Activated T-cell treated with anti-CD3 and anti-CD28 coated beads, Interleukin-2, amount 50 U/mL, for 72 hours (primary cell): ENCODE measurements at places on chromosomes 4 and X. TPM values are rescaled to one million over a fixed set of nuclear protein-coding genes. Genes with fewer than 3 reads are reported as not detected.

DNA sequence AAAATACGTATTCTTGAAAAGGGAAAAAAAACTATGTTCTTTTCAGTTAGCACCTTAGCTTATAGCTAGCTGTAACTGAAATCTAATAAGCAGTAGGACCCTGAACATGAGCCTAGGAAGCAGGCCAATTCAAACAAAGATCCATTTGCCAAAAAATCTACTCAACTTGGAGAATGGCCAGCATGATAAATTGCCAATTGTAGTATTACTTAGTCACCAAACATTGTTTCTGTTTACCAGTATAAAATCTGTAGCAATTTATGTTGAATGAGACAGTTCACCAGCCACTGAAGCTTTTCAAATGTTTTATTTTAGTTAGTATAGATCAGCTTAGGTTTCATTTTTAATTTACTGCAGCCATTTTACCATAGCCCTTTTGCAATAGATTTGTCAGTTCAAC, 323.6 kb upstream of the DIPK2B start:
- no peak for DNase-seq

GRCh38 chr4:184255871-184256642, 38.4 kb upstream of the ENPP6 start:
- no peak for DNase-seq

- DNase-seq: no peak
Observed at GRCh38 chrX:124594017-124594651, 247.8 kb downstream of the SH2D1A start.

- DNase-seq: no peak
Observed at GRCh38 chrX:97234471-97235081, 350.9 kb downstream of the RPA4 start.

DNA sequence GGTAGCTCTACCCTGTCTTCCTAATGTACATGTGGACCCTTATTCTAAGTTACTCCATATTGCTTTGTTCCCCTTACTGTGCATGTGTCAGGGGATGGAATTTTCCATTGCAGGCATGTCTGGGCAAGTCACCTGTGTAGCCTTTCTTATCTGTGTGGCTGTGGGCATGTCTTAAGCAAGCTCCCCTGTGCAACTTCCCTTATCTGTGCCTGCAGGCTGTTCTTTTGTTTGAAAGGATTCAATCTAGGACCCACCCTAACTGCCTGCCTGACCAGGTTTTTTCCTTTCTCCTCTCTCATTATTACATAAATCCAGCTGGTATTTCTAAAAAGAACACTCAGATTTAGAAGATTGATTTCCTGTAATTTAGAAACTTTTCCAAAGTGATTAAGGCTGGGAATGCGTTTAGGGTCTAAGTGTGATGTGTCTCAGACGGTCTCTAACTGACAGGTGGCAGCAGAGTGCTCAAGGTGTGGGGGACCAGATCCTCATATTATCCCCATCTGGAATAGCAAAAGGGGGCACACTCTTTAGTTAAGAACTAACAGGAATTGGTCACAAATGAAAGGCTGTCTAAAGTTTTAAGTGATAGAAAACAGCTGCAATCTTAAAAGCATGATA, 198.9 kb upstream of the PPP1R2C start:
- no peak for DNase-seq

- DNase-seq: no peak
Observed at GRCh38 chr4:136793848-136794247, 738.4 kb downstream of the PCDH18 start.

DNA sequence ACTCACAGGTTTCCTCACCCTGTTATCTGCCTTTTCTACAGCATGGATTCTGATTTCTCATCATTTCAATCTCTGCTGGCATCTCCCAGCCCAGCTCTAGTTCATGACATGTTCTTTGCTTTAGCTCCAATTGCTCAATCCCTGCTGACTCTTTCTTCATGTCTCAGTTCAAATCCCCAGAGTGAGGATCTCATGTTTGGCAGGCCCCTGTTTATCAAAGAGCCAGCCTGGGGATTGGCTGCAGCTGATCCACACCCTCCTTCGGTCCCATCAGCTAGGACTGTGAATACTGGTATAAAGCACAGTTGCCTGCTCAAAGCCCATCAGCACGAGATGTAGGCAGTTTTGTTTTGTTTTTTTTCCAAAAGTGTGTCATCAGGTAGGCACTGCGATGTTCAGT, 14.4 kb upstream of the CC2D2A start:
- DNase-seq: no peak

DNA sequence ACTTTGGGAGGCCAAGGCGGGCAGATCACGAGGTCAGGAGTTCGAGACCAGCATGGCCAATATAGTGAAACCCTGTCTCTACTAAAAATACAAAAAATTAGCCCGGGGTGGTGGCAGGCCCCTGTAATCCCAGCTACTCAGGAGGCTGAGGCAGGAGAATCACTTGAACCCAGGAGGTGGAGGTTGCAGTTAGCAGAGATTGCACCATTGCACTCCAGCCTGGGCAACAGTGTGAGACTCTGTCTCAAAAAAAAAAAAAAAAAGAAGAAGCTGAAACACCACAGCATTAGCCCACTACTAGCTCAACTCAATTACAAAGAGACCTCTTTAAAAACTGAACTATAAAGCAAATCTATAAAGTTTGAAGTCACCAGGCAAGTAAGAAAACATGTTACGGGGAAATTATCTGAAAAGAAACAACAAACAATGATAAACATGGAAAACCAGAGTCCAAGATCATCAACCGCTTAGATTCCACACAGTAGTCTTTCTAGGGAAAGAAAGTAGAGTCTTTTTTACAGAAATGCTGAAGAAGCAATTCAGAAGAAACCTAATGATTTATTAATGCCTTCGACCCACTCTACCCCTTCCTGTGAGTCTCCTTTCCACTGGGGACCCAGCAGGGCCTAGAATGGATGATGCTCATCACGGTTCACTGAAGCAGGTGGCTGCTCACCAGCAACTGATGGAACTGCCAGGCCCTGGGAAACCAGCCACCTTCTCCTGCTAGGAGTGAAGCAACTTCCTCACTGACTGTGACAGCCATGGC, 6.6 kb downstream of the SAT1 start:
- no peak for DNase-seq

DNA sequence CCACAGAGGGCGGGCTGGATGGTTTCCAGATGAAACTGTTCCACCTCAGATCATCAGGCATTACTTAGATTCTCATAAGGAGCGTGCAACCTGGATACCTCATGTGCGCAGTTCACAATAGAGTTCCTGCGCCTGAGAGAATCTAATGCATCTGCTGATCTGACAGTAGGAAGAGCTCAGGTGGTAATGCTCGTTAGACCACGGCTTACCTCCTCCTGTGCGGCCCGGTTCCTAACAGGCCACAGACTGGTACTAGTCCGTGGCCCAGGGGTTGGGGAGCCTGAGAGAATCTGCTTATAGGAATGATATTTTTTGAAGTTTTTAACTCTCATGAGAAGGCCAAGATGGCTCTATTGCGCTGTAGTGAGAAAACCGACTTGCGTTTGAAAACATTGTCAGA, 5.4 kb downstream of the NCAPG start:
- no peak for DNase-seq

DNA sequence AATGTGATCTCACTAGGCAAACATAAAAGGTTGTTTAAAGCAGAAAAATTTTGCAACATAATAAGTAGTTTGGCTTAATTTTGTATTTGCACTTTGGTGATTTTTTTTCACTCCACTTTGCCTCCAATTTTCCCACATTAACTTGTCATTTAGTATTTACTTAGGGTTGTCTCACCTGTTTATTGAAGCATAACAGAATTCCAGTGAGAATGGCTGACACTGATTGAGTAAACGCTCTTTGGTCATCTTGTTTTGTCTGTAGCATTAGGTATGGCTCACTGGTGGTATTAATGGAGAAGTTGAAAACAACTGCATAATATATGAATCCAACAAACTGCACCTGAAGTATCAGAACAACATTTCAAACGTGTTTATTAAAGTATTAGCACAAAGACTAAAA, 799.5 kb upstream of the ADGRL3 start:
- DNase-seq: no peak

DNA sequence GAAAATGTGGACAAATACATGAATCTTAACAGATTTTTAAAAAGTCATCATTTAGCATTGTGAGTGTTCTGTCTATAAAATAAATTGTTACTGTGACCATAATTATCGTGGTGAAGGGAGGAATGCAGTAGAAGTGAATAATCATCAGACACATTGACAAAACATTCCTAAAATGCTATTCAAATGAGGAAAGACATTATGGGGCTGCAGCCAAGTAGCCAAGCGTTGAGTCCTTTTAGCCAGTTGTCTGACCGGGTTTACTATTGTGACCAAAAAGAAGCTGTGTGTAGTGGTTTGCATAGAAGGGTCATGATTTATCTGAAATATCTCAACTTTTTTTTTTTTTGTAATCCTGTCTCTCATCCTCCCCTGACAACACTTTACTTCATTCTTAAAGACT, 19.5 kb downstream of the WWC2 start:
- no peak for DNase-seq

DNA sequence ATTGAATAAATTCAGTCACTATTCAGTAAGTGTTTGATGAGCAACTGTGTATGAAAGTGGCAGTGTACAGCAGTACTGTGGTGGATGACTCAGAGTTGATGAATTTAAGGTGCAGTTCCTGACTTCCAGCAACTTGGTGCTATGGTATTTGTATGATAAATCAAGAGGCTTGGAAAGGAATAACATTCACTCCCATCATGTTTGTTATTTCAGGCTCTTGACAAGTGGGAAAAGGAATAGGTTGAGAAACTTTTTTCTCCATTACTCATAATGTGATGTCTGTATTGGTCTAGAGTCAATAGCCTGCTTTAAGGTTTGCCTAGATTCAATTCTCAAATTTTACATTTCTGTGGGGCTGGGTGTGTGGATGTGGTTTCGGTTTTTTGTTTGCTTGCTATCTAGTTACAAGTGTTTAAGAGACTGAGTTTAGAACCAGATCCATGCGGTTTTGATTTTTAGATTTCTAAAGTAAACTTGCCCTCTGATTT, 35.1 kb upstream of the CYP2U1 start:
- DNase-seq: peak; percentile 21

GRCh38 chrX:26442340-26442739, 226.4 kb downstream of the MAGEB5 start:
- DNase-seq: no peak

- DNase-seq: no peak
Observed at GRCh38 chrX:97238632-97239031, 354.9 kb downstream of the RPA4 start.

GRCh38 chr4:187424636-187425035, 570.9 kb upstream of the ZFP42 start:
- no peak for DNase-seq

- DNase-seq: no peak
Observed at GRCh38 chr4:146379744-146380143, 142.0 kb downstream of the SLC10A7 start.

DNA sequence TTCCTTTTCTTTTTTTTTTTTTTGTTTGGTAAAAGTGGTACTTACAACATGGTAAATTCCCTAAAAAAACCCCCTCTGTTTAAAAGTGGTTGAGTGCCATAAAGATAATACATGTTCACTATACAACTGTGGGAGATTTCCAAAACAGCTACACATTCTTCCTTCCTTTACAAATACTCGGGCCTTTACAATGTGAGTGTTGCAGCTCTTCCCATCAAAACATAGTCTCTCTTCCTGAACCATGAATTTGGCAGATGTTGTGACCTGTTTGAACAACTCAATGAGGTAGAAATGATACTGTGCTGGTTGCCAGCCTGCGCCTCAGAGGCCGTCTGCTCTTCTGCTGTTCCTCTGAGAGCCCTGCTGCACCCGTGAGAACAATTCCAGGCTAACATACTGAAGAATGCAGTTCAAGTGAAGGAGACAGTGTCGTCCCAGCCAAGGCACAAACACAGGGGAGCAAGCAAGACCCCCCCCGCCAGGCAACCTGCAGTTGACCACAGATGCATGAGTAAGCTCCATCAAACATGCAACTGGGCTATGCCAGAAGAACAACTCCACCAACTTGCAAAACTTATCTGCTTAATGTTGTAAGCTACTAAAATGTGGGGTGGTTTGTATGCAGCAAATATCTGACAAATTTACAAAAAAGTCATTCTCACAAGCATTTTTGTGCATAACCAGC, 645.0 kb downstream of the PCDH7 start:
- DNase-seq: no peak

DNA sequence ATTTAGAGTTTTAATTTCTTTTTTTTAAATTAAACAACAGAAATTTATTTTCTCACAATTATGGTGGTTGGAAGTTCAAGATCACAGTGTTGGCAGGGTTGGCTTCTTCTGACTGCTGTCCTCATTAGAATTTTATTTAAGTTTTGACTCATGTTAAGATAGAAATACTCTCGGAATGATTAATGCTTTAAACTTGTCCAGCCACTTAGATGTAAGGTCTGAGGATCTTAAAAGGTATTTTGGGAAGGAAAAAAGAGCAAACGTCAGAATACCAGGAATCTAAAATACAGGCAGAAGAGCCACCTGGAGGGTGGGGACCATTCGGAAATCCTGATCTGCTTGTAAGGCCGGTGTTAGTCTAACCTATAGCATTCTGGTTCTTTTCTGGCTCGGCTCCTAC, 423.0 kb upstream of the MAGEB2 start:
- DNase-seq: no peak

GRCh38 chr4:534576-535151, 35.7 kb downstream of the PIGG start:
- DNase-seq: no peak

DNA sequence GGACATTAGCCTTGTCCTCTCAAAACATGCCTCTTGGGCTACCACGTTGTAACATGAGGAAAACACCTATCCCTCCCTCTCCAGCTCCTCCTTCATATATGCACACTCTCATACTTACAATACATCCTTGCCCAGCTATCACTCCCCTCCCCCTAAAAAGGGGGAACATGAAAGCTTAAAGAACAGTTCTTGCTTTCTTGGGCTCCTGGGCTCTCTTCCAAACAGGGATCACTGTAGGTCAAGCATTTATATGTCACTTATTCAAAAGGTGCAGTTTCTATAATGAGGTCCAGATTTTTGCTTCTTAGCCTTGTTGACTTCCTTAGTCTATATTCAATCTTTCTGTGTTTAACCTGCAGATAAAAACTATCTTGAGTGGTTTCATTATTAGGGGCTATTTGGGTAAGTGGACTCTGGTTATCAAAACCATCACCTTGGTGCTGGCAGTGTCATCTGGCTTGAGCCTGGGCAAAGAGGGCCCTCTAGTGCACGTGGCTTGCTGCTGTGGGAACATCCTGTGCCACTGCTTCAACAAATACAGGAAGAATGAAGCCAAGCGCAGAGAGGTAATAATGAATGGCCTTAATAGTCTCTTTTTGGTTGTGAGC, 119.4 kb downstream of the AKAP4 start:
- no peak for DNase-seq

Gene FRAS1
- 0.07 TPM for total RNA-seq

Gene CXCL3
- not detected for total RNA-seq

Gene CDKN2AIP
- 29.7 TPM for total RNA-seq

Gene GPR82
- 0.19 TPM for total RNA-seq

Gene OSTC
- total RNA-seq: 83.1 TPM

Gene FGFR3
- not detected for total RNA-seq

Gene SLITRK4
- total RNA-seq: not detected

Gene SCARB2
- 5.1 TPM for total RNA-seq

Gene SPIN2A
- 0.72 TPM for total RNA-seq

Gene CYSLTR1
- total RNA-seq: 2.9 TPM

Gene STPG2
- not detected for total RNA-seq

Gene SYN1
- 2.0 TPM for total RNA-seq

Gene HAUS3
- 21.7 TPM for total RNA-seq
